IPS DF 6.9 (cell line): ENCODE measurements at places on chromosomes 1 and 21.

- no peak for DNase-seq
These were observed 3.1 kb downstream of the BCAN start for GRCh38 chr1:156645056-156645455.

DNA sequence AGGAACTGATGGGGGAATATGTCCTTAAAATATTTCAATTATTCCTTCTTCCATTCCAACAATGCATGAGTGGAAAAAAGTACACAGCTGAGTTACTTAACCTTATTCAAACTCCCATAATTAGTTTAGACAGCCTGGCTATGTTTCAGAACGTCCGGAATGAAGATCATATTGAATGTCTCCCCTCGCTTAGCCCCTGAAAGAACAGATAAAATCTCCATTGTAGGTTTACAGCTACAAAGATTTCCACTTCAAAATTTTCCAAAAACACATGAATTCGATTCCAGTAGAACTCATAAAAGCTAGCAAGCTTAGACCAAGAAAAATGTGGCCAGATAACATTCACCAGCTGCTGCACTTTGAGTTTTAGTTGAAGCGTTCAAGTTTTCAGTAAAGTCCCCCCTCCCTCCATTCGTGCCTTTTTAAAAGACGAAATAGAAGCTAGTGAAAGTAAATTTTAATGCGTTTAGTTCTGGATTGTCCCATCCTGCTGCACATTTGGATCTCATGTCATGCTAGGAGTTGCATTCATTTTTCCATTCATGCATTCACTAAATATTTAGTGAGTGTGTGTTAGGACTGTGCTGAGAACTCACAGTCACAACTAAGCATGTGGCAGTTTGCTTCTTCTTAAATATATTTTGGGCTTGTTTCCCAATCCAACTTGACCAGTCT, 29.4 kb upstream of the SSX2IP start:
- no peak for DNase-seq

DNA sequence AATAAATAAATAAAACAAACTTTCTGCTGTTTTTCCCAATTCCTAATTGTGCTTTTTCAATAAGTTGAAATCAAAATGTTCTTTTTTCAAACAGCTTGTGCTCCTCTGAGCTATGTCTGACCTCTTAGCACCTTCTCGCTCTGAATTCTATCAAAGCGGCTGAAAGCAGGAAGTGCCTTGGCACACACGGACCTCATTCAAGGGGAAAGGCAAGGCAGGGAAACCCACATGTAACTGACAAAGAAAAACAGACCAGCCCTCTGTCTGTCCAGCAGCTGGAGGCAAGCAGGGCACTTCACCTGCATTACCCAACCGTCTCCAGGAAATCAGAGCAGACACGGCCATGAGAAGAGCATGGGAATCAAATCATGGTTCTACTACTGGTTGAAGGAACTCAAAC, 56.7 kb downstream of the PLPP3 start:
- DNase-seq = no peak

- no peak for DNase-seq
These were observed 78.7 kb downstream of the DYRK1A start for GRCh38 chr21:37445228-37445627.

DNA sequence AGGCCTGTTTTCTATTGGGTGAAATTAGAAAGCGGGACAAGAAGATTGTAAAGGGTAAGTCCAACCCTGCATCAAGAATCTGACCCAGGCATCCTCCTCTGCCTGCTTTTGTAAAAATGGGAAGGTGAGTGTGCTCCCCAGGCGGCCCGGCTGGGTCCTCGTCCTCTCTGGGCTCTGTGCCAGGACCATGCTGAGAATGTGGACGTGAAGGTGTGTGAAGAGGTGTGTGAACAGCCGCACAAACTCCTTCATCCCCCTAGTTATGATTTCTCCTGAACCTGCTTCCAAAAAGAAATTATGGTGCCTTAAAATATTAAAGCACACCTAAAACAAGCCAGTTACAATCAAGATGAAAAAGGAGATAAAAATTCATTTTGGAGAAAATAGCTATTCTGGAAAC, 185.7 kb downstream of the IGSF21 start:
- no peak for DNase-seq

GRCh38 chr1:89721351-89721750, 88.4 kb downstream of the LRRC8C start:
- no peak for DNase-seq

GRCh38 chr1:118815909-118816308, 172.2 kb downstream of the TBX15 start:
- DNase-seq = no peak

GRCh38 chr1:155309423-155310021, 856 bp downstream of the FDPS start:
- no peak for DNase-seq

GRCh38 chr1:181086926-181087325, 1.6 kb upstream of the IER5 start:
- DNase-seq = no peak

DNA sequence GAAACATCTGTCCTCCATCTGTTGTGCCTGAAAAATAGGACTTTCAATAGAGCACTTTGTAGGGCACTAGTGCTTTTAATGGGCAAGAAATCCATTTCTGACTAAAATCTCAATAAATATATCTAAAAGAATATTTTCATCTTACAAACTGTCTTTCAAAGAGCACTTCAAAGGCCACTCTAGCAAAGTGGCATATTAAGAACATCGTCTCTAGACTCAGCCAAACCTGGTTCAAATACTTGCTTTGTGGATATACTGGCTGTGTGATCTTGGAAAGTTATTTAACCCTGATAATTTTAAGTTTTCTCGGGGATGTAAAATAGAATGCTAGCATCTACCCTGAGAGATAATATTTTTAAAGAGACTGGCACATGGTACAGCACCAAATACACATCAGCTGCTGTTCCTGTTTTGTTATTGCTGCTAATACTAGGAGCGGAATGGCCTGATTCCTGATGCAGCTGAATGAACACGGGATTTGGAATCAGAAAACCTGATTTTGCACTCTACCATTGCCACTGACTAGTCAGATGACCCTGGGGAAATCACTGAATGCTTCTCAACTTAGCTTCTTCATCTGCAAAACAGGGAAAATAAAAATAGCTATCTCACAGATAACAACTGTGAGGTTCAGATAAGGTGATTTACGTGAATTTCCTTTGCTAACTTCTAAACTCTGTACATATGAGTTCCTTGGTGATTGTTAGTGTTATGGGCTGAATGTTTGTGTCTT, 25.2 kb upstream of the LRRC8C start:
- DNase-seq = no peak

DNA sequence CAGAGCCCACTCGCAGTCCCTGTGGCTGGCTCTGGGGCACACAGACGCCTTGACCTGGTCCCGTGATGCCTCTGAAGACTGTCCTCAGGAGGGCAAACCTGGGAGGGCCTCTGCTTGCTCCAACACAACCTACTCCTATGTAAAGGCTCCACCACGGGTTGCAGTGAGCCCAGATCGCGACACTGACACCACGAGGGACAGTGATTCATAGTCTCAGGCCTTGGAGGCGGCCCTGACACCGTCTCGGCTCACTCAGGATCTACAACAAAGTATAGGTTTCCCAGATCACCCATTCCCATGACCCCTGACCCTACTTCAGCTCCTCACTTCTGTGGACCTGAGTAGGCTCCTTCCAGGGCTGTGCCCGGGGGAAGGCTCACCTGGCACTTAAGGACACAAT, 28.0 kb downstream of the NOL9 start:
- no peak for DNase-seq

DNA sequence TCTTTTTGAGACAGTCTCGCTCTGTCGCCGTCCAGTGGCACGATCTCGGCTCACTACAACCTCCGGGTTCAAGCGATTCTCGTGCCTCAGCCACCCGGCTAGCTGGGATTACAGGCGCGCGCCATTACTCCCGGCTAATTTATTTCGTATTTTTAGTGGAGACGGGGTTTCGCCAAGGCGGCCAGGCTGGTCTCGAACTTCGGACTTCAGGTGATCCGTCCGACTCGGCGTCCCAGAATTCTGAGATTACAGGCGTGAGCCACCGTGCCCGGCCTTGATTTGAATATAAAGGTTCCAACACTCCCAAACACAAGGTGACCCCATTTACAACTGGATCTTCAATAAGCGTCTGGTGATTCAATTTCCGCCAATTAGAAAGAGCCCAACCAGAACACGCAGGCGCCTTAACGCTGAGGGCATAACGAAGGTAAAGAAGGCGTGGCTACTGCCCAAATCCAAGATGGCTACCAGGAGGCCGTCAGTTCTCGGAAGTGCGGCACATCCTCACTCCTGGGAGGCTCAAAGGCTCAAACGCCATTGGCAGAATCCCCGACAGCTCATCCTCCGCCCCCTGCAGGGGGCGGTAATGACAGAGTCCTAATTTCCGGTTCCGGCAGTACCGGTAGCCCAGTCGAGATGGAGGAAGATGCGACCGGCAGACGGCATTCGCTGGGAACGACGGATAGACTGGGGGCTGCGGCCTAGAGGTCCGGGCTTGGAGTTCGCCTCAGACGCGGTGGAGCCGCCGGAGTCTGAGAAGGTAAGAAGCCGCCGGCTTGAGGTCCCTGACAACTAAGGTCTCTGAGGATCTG, at the start of gene SLC25A44:
TSS of gene SLC25A44 (plus strand) at position 617 of the 812 bp plus-strand sequence. CDS start 5,744 bp downstream, outside the sequence.
- DNase-seq = peak; percentile 100

DNA sequence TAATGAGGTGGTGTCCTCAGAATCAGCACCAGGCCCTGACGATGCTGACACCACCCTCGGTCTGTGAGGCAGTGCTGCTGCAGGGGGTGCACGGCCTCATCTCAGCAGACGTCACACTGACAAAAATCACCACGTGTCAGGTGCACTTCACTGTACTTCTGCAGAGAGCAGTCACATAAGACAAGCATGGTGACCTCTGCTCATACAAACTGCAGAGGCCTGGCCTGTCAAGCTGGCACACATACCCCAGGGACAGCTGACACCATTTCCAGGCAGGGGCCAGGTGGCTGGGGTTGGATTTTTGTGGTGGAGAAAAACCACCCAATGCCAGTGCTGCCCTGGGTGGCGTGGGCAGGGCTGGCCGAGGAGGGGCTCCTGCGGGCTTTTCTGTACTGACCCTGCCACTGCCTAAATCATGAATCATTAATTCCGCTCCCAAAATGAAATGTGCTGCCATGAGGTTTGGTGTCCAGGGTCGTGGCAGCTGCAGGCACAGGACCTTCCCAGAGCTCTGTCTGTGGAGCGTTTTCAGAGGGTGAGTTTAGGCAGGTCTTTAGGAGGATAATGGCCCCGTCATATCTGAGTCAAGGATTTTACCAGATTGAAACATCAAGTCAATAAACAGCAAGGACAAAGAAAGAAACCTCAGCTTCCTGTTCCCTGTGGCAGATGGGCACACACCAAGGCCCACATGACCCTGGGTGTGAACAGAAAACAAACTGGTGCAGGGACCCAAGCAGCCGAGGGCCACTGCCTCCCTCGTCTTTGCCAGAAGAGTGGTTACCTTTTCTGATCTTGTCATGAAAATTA, 33.4 kb upstream of the GPR153 start:
- no peak for DNase-seq

DNA sequence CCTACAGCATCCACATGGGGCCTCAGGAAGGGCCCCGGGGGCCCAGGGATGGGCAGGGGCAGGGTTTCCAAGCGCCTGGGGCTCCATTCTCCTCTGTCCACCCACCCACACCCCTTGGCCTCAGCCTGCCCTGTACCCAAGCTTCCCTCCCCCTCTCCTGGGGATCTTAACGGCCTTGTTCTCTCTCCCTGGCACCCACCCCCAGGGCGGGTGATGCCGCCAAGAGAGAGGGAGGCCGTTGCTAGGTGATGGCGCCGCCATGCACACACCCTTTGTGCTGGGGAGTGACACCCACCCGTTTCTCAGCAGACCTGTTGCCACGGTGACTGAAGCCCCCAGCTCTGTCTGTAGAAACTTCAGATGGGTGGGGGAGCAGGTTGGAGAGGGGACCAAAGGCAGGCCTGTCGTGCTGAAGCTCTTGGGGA, 7.6 kb downstream of the GPR37L1 start:
- no peak for DNase-seq

DNA sequence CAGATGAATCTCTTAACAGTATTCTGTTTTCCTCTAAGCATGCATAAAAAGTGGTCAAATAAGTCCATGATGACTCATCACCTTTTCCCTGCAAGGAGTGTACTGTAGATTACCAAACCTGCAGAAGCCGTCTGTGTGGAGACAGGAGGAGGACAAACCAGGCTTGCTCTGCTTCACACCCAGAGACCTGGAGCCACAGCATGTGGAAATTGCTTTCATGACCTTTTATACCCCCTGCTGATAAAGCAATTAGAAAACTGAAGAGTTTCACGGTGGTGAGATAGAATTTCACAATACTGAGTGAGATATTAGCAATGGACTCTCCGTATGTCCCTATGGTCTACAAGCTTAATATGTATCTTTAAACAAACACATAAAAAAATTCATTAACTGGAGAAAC, 9.4 kb downstream of the CORT start:
- no peak for DNase-seq
